GM04503 (cell line): ENCODE measurements at places on chromosomes 13 and 19.
A peak's percentile ranks its signal among the peaks of the same experiment; 100 is the strongest.

- no peak for DNase-seq
Measured at GRCh38 chr19:18349524-18350128, 9.2 kb downstream of the PGPEP1 start.

GRCh38 chr19:1067341-1067957 lies 482 bp downstream of the ARHGAP45 start:
- DNase-seq = no peak

DNA sequence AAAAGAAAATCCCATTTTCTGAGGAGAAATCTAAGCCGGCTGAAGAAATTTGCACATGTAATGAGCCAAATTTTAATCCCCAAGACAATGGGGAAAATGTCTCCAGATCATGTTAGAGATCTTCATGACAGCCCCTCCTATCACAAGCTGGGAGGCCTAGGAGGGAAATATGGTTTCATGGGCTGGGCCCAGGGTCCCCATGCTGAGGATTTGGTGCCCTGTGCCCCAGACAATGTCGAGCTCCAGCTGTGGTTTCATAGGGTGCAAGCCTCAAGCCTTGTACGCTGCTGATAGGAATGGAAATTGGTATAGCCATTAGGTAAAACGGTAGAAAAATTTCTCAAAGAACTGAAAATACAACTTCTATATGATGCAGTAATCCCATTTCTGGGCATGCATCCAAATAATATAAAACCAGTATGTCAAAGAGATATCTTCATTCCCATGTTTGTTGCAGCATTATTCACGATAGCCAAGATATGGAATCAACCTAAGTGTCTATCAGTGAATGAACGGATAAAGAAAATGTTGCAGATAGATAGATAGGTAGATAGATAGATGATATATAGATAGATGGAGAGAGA lies 19.3 kb upstream of the FREM2 start:
- no peak for DNase-seq

DNA sequence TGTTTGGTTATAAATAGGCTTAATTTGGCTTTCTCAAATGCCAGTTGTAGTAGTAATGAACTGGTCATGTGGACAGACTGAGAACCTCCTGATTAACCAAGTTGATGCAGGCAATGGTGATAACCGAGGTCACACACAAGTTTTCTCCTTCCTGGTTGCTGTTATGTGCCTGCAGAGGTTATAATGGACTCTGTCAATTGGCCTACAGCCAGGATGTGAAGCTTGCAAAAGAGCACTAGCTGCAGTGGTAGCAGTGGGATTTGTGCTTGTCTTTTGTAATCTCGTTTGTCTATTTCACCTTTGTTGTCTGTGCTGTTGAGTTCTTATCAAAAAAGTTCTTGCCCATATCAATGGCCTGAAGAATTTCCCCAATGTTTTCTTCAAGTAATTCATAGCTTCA lies 20.6 kb downstream of the OR10H3 start:
- no peak for DNase-seq

- DNase-seq = no peak
Measured at GRCh38 chr19:18788529-18789421, 2.3 kb downstream of the COMP start.

DNA sequence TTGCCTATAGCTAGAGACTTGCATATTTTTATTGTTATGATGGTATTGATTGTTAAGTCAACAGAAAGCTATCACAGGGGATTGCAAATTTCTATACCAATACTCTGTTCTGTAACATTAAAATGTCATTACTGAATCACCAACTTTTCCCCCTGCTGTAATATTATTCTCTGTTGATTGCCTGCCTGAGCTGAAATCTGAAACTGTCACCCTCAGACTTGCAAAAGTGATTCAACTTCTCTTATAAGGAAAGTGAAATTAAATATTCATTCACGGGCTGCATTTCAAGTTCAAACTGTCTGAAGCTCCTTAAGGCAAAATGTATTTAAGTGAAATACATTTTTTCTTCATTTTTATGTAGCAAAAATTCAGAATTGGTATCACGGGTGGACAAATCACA lies 723.2 kb downstream of the PCDH9 start:
- no peak for DNase-seq

GRCh38 chr19:54653181-54653809 lies 9.5 kb upstream of the LILRB4 start:
- no peak for DNase-seq

GRCh38 chr19:49335071-49335783 lies at the start of gene CD37:
Gene CD37 (plus strand): TSS chr19:49335406. CDS start chr19:49335541, 135 bp downstream.
- no peak for DNase-seq

GRCh38 chr13:49629196-49629938 lies 1.1 kb downstream of the ARL11 start:
- DNase-seq = no peak

- no peak for DNase-seq
Measured at GRCh38 chr19:17706750-17707181, 12.5 kb upstream of the MAP1S start.

DNA sequence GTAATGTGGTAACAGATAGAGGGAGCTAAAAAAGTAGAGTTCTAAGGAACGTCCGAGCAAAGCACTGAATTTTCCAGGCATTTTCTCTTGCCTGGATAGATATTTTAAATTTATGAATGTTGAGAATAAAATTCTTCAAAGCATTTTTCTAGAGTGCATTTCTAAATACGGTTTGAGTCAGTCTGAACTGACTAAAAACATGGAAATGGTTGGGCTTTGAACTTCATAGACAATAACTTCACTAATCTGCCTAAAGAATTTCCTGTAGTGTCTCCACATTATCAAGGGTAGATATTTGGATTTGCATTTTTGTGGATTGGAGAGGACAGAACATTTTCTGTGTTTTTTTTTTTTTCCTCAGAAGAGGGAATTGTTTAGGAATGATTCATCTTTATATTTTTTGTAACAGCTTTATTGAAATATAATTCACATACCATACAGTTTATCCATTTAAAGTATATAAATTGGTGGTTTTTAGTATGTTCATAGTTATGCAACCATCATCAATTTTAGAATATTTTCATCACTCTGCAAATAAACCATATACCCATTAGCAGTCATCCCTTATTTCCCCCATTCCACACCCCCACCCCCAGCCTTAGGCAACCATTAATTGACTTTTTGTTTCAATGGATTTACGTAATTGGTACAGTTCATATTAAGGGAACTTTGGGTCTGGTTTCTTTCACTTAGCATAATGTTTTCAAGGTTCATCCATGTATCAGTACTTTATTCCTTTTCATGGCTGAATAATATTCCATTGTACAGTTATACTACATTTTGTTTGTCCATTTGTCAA lies 20.7 kb downstream of the GARRE1 start:
- DNase-seq = peak; percentile 98

- DNase-seq = no peak
Measured at GRCh38 chr19:35431145-35431807, 16.8 kb upstream of the FFAR2 start.

DNA sequence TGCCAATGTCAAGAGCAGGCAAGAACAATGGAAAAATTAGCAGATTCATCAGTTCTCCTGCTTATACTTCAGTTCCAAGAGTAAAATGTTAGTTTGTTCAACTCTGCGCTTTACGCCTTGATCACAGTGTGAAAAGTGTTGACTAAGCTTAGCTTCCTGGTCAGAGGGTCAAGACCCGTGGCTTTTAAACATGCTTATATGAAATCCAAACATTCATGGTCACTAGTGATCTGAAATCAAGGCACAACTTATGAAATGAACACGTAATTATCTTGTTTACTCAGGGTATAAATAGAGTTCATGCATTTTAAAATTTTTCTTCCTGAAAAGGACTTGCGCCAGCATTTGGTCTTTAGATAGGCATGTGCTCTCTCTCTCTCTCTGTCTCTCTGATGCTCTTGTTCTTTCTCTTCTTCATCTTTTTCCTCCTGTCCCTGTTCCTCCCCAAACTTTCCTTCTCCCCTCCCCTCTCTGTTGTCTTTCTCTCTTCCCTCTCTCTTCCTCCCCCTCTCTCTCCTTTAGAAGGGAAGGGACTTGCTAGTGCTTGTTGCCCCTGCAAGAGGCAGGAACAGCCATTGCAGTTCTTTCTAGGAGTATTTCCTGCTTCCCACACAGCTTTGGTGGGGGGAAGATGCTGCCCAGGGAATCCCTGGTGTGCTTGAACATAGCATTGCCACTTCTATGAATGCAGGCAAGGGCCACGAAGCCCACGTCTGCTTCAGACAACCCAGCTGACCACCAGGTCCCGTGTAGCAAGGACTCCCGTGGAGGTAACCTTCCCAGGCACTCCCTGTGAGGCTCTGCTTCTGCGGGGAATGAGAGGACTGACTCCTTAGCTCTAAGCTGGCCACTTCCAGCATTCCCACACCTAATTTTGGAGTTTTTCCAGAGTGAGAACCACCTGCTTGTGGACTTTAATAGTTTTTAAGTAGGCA lies 7.1 kb upstream of the ZNF536 start:
- DNase-seq = no peak

- no peak for DNase-seq
Measured at GRCh38 chr19:56601375-56601774, 6.3 kb downstream of the ZNF71 start.

GRCh38 chr19:50312967-50313811 lies 16.0 kb downstream of the KCNC3 start:
- DNase-seq = no peak

- DNase-seq = no peak
Measured at GRCh38 chr13:35675651-35676050, 199.2 kb upstream of the MAB21L1 start.

DNA sequence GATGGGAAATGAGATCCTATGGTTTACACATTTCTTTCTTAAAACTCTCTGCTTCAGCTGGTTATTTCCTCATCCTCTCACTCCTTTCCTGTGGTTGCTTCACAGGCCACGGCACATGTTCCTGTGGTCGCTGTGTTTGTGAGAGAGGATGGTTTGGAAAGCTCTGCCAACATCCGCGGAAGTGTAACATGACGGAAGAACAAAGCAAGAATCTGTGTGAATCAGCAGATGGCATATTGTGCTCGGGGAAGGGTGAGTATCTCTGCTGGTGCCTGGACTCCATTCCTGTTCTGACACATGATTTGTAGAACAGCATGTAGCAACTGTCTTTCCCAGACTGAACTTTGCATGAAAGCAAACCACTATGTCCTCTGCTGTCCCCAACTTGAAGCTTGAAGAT lies 254.2 kb downstream of the ITGBL1 start:
- DNase-seq = peak; percentile 94

DNA sequence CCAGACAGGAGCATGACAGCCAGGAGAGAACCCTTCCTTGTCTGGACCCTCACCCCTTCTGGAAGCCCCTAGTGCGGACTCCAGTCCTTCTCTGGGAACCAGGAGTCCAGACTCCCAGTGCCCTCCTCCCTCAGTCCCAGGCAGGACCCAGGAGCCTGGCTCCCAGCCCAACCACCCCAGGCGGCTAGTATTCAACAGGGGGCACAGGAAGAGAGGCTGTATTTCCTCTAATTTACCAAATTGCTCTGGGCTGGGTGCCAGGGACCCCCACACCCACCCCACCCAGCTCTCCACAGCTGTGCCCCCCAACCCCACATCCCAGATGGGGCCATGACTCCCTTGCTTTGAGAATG lies 3.3 kb downstream of the GRIN2D start:
- no peak for DNase-seq

DNA sequence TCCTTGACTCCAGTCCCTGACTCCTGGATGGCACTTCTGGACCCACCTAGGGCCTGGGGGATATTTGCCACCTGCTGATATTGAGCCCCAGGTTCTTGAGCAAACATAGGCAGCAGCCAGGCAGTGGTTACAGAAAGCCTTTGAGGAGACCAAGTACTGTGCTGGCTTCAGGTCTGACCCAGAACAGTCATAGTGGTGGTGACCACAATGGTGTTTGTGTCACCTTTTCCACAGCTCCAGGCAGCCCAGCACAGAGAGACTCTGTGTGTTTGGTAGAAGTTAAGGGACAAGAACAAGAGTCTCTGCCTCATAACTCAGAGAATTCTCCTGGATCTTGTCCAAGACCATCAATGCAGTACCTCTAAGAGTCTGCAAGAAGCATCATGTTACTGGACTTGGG lies 14.6 kb upstream of the CLC start:
- no peak for DNase-seq

DNA sequence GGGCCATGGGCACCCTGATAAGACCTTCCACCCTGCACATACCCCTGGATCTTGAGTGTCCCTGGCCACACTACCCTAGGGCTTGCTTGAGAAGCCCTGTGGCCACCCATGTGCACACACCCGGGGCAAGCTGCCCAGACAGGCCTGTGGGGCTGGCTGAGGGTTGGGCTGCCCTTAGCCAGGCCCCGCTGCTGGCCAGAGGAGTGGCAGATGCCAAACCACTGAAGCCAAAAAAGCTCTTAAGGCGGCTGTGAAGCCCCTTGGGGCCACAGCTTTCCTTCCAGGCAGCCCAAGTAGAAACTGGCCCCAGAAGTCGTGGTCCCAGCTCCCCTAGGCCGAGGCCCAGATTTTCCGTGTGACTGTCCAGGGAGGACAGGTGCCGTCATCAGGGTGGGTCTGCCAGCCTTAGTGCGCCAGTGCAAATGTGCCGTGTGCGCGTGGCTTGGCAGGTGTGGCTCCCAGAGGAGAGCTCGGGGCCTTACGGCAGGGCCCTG lies 14.8 kb downstream of the CEBPG start:
- no peak for DNase-seq

GRCh38 chr19:11378319-11379189 lies 4.1 kb downstream of the SWSAP1 start:
- DNase-seq = no peak

- no peak for DNase-seq
Measured at GRCh38 chr19:56113074-56113632, 7.9 kb downstream of the ZNF787 start.

GRCh38 chr19:35555301-35556005 lies 8.0 kb downstream of the ATP4A start:
- no peak for DNase-seq

GRCh38 chr13:41196620-41197019 lies 2.3 kb upstream of the KBTBD7 start:
- DNase-seq = no peak

DNA sequence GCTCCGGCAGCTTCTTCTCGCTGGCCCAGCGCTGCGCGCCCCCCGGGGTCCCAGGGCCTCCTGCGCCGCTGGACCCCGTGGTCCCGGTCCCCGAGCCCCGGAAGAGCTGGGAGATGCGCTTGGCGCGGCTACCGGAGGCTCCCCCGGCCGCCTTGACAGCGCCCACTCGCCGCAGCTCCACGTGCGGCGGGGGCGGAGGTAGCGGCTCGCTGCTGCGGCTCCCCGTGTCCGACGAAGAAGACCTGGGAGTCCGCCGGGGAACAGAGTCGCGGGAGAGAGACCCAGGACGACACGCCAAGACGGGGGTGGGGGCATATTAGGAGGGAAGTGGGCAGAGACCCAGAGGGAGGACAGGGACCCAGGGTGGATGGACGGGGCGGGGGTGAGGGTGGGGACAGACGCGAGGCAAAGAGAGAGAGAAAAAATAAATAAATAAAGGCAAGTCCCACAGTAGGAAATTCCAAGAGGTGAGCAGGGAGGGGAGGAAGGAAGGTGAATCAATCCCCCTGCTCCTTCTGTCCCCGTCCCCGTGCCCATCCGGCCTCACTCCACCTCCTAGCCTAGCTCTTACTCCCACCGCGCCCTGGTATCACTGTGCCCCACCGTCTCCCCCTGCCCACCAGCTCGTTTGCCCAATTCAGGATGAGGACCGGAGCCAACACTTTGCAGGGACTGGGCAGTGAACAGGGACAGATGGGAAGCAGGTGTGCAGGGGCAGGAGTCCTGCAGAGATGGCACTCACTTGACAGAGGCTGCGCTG lies 826 bp downstream of the RASIP1 start:
- DNase-seq = no peak
